COR-L47 (cell line): ENCODE measurements at places on chromosomes 13 and 19.

DNA sequence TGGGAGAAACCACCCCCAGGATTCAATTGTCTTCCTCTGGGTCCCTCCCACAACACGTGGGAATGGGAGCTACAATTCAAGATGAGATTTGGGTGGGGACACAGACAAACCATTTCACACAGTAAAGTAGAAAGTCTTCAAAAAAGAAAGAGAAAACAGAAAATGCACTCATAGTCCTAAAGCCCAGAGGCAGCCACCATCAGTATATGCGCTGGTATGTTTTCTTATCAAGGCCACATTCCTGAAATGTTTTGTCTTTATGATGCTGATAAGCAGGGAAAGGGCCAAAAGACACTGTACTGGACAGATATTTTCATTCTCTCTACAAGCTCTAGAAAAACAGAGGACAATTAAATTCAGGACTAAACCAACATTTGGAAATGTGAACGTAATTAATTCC, 375.8 kb upstream of the TSHZ3 start:
- no peak for DNase-seq

DNA sequence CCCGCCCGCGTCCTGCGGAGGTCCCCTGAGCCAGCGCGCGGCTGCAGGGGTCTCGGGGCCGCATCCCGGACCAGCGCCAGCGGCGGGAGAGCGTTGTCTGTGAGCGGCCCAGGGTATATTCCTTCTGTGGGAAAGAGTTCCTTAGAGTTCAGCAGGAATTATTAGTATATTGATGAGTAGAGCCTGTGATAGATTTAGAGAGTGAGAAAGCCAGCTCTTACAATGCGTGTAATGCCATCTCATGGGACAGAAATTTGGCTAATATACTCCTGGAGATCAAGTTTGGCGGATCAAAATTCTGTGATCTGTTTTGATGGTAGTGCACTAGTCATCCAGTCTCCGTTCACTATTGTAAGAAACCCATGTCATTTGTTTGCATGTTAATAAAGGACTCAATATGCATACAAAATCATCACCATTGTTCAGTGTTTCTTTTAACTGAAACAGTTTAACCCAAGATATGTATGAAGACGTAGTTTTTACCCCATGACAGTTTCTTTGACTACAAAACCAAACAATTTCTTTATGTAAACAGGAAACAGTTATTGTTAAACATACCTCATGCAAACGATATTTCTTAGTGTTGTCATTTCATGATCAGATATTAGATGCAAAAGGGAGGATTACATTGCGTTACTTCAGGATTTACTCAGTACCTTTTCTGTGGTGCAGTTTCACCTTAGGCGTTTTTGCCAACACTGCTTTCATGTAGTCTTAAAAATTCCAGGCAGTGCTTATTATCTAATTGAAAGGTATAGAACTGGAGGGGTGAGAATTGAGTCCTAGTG, 9.9 kb downstream of the TNFRSF19 start:
- no peak for DNase-seq

GRCh38 chr19:30387311-30388115, 15.3 kb downstream of the ZNF536 start:
- no peak for DNase-seq

DNA sequence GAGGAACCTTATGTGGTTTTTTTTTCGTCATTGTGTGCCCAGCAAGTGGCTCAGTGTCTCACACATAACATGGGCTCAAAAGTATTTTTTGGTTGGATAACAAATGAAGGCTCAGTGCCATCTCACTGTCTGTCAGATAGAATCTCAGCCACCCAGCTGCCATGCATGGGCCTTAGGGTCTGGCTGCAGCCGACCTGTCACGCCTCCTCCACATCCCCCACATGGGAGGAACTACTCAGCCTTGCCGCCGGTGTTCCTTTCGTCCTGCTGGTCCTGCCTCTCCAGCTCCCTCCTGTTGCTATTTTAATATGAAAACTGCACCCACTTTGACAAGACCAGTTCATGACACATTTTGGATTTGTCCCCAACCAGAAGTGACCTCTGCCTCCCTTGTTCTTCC, 121.2 kb downstream of the SHISA2 start:
- DNase-seq: no peak

GRCh38 chr19:42140125-42140754, 8.0 kb upstream of the POU2F2 start:
- DNase-seq: no peak

GRCh38 chr19:43767316-43767715, 12.6 kb upstream of the SMG9 start:
- no peak for DNase-seq

- no peak for DNase-seq
These were observed 21.2 kb upstream of the RASA3 start for GRCh38 chr13:114153485-114154080.

DNA sequence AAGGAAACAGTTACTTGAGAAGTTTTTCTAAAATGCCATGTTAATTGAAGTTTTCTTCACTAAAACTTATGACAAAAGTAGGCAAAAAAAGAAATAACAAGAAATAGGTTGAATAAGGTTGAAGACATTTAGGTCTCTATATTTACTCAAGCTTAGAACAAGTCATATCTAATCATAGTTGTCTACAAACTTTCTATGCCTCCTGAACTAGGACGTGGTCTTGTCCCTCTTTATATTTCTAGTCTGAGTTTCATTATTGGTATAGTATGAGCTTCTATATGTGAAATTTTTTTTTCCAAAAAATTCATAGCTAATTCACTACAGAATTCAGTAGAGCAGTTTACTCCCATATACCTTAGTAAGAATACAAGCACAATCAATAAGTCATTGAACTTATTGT, 836.4 kb downstream of the SLITRK6 start:
- no peak for DNase-seq

- DNase-seq: no peak
These were observed 615.4 kb upstream of the MIR17HG start for GRCh38 chr13:90732049-90732448.

- DNase-seq: no peak
These were observed 724.4 kb upstream of the SLITRK5 start for GRCh38 chr13:86946734-86947133.

DNA sequence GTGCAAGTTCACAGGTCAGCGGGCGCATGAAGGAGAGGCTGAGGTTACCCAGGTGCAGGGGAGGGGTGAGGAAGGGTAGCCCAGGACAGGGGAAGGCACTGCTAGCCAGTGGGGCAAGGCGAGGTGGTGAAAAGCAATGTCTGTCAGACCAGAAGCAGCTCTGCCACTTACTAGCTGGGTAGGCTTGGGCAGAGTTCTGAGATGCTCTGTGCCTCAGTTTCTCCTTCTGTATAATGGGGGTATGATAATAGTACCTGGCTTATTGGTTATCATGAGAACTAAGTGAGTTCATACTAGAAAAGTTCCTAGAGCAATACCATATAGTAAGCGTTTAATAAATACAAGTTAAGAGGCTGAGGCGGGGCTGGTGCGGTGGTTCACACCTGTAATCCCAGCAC, 14.3 kb upstream of the SCN1B start:
- no peak for DNase-seq

- DNase-seq: no peak
These were observed 368.7 kb downstream of the LIG4 start for GRCh38 chr13:107846642-107847041.

- DNase-seq: no peak
These were observed 378.0 kb downstream of the TBC1D4 start for GRCh38 chr13:75103976-75104375.

DNA sequence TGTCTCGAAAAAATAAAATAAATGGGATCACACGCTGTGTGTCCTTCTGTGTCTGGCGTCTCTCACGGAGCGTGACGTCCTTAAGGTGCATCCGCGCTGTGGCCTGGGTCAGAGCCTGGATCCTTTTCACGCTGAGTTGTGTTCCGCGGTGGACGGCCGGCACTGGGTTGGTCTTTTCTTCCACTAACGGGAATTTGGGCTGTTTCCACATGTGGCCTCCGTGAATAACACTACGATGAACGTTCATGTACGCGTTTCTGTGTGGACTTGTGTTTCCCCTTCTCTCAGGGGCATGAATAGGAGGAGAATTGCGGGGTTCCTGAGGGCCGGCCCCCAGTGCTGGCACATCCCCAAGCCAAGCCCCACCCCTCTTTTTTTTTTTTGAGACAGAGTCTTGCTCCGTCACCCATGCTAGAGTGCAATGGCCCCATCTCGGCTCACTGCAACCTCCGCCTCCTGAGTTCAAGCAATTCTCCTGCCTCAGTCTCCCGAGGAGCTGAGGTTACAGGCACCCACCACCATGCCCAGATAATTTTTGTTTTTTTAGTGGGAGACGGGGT, 6.2 kb upstream of the PTBP1 start:
- DNase-seq: no peak

DNA sequence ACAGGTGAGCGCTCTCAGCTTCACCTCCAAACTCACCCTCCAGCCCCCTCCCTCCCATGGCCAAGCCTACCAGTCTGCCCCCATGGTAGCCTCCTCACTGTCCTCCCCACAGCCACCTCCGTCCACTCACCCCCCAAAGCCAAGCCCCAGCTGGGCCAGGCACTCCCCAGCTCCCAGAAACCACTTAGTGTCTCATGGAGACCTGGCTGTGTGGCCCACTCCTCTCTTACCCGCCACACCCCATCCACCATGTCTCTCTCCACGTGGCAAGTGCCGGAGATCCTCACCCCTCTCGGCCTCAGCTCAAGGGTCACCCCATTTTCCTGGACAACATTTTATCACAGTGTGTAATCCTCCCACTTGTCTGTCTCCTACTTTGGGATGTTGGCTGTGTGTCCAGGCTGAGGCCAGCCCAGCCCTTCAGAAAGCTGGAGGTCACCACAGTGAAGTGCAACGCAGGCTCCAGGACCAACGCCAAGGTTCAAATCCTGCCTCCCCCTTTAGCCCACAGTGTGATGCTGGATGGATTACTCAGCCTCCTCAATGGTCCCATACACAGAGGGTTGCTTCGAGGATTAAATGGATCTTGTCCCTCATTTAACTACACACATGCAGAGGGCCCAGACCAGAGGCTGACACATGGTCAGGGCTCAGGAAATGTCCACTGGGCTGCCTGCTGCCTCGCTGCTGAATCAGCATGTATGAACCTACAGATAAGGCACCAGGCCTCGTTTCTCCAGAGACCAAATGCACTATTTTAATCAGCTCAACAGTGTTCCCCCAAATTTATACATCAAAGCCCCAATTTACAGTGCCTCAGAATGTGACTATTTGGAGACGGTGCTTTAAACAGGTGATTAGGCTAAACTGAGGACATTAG, 71.3 kb downstream of the CEBPG start:
- no peak for DNase-seq

DNA sequence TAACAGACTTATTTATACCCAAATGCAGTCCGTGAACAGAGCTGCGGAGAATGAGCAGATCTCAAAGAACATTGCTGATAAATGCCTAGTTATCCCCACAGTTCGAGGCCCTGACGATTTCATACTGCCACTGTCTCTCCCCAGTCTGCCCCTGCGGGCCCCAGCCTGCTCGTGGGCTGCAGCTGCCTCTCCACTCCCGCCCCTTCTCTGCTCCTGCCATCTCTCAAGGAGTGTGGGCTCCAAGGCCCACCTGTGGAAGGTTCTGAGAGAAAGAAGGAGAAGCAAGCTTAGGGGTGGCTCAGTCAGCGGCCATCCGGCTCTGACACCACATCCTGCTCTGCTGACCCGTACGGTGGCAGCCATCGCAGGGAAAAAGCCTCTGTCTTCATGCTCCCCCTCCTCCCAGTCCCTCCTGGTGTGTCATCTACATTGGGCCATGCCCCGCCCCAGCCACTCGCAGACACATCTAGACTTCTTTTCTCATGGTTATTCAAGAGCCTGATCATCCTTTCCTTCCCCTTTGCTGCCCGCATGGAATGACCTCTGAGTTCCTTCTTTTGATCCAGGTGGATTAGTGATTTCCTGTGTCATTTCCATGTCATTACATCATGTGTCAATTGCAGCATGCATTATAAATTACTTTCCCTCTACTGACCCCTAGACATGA, 52.0 kb downstream of the EPS15L1 start:
- DNase-seq: no peak

GRCh38 chr13:58051807-58052375, 420.3 kb downstream of the PCDH17 start:
- no peak for DNase-seq

- no peak for DNase-seq
These were observed 84.3 kb downstream of the TM9SF2 start for GRCh38 chr13:99585609-99586008.

- DNase-seq: no peak
These were observed 239.9 kb downstream of the VWA8 start for GRCh38 chr13:41720839-41721561.

DNA sequence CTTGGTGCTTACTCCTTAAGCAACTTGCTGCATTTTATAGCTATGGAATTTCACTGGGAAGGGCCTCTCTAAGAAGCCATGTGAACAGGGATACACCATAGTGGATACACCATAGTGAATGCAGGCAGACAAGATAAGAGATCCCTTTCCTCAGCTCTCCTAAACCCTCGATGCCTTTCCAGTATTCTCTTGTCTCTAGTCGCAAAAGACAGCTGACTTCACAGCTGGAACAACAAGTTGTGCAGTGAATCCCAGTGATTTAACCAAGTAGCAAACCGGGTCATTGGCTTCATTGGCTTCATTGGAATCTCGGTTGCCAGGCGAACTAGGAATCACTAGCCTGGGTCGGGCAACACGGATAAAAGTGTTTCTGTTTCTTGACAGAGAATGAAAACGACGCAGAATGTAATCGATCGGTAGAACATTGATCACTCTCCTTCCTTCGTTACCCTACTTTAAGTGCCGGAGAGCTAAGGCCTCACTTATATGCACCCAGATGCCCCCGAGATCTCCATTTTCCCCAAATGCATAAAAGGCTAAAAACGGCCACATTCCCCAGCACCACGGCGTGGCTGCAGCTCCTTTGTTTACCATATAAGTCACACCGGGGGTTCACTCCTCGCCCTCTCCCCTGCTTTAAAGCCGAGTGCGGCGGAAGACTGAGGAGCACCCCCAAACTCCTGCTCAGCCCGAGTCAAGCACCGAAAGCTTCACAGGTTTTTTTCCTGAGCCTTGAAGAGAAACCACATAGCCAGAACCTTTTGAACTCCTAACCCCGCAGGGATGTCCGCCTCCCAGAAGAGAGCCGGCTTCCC, 674 bp downstream of the TRPC4 start:
- no peak for DNase-seq

DNA sequence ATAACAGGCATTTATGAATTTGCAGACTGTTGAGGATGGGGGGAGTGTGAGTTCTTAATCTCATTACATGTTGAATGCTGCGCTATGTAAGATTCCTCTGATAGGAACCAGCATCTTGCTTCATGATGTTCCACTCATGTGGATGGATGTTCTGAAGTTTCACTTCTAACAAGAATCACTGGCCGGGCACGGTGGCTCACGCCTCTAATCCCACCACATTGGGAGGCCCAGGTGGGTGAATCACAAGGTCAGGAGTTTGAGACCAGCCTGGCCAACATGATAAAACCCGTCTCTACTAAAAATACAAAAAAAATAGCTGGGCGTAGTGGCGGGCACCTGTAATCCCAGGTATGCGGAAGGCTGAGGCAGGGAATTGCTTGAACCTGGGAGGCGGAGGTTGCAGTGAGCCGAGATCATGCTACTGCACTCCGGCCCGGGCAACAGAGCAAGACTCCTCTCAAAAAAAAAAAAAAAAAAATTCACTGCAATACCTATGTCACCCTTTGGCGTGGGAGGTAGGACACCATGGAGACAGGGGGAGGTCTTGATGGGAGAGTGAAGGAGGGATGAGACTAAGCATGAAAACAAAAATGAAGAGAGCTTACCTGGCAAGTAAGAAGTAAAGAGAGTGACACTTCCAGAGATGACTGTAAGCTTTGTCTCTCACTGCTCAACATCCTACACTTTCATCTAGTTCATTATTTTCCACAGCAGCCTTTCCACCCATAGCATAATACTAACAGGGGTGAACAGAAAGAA, 133.0 kb downstream of the DCT start:
- no peak for DNase-seq
